ENCODE measurements at places on chromosomes 12 and 14.

- DNase-seq: peak; percentile 61
Measured at GRCh38 chr12:118359541-118359915, 13.2 kb downstream of the TAOK3 start.

DNA sequence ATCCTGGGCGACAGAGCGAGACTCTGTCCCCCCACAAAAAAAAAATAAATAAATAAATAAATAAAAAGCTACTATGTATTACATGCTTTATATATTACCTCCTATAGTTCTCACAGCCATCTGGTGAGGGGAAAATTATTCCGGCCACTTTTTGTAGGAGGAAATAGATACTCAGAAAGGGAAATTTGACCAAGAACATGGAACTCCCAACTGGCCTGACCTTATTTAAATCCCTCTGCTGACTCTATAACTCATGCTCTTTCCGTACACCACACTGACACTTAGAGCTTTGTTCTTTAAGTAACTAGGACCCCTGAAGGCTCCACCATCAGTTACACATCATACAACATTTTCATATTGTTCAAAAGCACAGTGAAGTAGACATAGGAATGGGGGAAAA lies 2.2 kb upstream of the MMP19 start:
- DNase-seq: no peak

- DNase-seq: no peak
Measured at GRCh38 chr14:49315570-49315969, 270.6 kb downstream of the RPS29 start.

DNA sequence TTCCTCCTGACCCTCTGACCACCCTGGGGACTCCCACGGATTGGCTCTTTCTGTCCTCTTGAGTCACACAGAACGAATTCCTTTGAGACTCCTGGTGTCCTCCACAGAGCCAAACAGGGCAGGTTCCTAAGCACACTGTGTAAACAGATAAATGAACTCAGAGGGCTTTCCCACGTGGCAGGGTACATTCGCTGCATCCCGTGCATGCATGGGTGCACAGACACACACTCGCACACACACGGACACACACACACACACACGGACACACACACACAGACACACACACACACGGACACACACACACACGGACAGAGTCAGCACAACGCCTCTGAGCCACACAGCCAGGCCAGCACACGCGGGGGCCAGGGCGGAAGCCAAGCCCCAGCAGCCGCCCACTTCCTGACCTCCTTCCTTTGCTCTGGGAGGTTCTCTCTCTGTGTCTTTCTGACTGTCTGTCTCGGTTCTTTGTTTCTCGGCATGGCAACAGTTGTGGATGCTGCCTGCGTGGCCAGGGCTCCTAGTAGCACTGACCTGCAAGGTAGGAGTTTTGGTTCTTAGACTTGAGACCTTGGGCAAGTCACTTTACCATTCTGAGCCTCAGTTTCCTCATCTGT lies 706 bp downstream of the CRACR2A start:
- DNase-seq: peak; percentile 77

GRCh38 chr14:99568567-99569560 lies 35.1 kb downstream of the CCDC85C start:
- no peak for DNase-seq

- DNase-seq: no peak
Measured at GRCh38 chr12:100453951-100454350, 19.7 kb upstream of the NR1H4 start.

DNA sequence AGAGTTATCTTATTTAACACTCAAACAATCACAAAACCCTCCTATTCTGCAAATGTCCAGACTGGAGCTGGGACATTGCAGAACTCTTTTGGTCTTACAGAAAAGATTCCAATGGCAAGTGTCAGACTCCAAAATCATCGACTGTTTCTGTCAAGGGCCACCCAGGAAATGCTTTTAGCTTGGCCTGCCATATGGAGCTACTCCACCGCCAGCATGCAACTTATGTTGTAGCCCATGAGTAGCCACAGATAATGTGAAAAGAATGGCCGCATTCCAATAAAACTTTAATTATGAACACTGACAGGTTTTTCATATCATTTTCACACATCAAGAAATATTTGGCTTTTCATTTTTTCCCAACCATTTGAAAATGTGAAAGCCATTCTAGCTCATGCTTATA lies 57.5 kb downstream of the SYNE3 start:
- DNase-seq: no peak

GRCh38 chr12:5000658-5001385 lies 42.9 kb upstream of the KCNA5 start:
- no peak for DNase-seq

GRCh38 chr14:100580316-100581227 lies 6.6 kb downstream of the BEGAIN start:
- no peak for DNase-seq

DNA sequence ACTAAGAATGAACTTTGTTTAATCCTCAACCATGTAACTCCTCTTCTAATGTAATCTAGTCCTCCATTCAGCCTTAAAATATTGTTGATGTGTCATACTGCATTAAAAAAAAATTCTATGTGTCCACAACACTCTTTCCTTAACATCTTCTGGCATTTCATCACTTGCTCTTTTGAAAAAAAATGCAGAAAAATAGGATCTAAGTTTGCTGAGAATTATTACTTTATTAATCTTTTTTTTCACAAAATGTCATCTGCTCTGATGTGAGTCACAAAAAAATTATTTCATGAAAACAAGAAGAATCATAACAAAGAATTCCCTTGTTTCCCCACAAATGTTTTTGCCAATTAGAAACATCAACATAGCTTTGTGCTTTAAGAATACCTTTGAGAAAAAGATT lies 410.1 kb upstream of the MGAT4C start:
- no peak for DNase-seq

DNA sequence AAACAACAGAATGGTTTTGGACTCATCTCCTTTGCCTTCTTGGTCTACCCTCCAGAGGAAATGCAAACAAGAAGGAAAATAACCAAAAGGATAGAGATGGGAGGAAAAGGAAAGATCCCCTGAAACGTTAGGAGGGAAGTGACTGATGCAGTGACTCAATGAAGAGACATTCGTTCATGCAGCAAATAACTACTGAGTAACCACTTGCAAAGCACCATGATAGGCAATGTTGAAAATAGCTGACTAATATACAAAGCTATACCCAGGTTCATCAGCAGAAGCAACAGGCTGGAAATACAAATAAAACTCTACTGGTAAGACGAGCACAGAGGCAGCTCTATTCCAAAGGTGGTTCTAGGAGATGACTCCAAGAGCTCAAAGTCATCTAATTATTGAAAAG lies 41.8 kb downstream of the R3HDM2 start:
- DNase-seq: no peak

- no peak for DNase-seq
Measured at GRCh38 chr14:54931101-54931500, 28.5 kb upstream of the GCH1 start.

DNA sequence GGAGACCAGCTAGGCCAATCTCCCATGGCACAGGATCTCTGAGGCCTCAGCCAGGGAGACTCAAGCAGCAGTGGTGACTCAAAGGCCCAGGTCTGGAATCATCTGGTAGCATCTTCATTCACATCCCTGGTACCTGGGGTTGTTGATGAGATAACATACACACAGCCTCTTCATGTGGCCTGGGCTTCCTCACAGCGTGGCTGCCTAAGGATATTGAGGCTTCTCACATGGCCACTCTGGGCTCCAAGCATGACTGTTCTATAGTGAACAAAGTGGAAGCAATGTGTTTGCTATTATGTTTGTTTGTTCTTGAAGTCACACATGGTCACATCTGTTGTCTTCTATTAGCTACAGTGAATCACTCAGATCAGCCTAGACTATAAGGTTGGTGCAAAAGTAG lies 584.1 kb downstream of the VRK1 start:
- DNase-seq: no peak

GRCh38 chr12:65818454-65819382 lies 5.6 kb upstream of the HMGA2 start:
- no peak for DNase-seq
